ENCODE measurements at places on chromosomes 6 and 20.

GRCh38 chr6:129317931-129318820, 391.8 kb downstream of the ARHGAP18 start:
- DNase-seq: no peak

- DNase-seq: no peak
Measured at GRCh38 chr6:129240492-129240853, 357.5 kb downstream of the LAMA2 start.

DNA sequence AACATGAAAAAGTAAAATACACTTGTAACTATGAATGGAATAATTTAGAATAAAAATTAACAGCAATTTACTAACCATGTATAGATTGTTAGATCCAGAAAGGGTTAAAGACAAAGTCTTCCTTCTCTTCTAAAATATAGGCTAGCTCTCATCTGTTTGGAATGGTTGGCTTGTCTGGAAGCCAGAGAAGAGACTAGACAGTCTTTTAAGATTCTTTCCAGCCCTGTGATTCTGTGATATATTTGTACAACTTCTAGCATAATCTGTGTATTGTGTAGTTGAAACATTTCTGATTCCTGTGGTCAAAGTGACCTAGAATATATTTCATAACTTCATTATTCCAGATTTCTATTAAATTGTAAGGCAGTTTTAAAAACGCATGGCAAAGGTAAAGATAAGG, 196.6 kb downstream of the UST start:
- no peak for DNase-seq

GRCh38 chr6:11044712-11045167, 635 bp upstream of the ELOVL2 start:
- DNase-seq: no peak

- DNase-seq: no peak
Measured at GRCh38 chr6:137900815-137901214, 33.8 kb downstream of the TNFAIP3 start.
